ENCODE measurements at places on chromosomes 1 and 21.

DNA sequence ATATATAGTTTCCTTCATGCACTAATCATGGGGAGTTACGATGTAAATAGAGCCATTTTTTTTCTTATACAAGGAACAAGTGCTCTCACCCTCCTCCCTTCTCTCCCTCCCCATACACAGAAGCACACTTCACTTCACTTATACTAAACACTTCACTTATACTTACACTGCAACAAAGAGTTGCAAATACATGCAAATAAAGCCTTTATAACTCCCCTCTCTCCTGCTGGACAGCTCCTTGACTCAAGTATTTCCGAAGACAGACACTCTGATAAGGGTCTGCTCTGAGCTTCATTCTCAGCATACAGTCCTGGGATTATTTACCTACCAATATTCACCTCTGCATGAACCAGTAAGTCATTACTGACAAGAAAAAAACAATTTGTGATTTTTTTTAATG lies 35.6 kb upstream of the ERG start:
- no peak for DNase-seq

DNA sequence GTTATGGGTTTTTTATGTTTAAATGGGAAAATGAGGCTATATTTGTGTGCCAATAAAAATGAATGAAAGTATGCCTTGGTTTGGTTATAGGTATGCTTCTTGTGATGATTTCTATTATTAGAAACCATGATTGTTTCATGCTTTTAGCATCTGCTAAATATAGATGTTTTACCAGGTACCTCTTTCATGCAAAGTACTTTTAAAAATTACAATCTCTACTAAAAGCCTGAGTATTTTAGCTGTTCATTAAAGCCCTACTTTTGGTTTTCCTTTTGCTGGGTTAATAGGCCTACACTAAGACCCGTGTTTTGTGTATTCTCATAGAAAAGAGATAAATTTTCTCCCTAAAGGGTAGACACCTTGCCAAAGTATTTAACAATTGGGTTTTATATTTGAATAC lies 32.0 kb downstream of the MTF2 start:
- DNase-seq: no peak

- peak; percentile 61 for DNase-seq
Measured at GRCh38 chr1:247367786-247368422, 36.2 kb upstream of the ZNF496 start.

GRCh38 chr1:42130061-42130660 lies 23.0 kb upstream of the GUCA2B start:
- DNase-seq: no peak

GRCh38 chr1:66166753-66167152 lies 367.2 kb upstream of the SGIP1 start:
- no peak for DNase-seq

DNA sequence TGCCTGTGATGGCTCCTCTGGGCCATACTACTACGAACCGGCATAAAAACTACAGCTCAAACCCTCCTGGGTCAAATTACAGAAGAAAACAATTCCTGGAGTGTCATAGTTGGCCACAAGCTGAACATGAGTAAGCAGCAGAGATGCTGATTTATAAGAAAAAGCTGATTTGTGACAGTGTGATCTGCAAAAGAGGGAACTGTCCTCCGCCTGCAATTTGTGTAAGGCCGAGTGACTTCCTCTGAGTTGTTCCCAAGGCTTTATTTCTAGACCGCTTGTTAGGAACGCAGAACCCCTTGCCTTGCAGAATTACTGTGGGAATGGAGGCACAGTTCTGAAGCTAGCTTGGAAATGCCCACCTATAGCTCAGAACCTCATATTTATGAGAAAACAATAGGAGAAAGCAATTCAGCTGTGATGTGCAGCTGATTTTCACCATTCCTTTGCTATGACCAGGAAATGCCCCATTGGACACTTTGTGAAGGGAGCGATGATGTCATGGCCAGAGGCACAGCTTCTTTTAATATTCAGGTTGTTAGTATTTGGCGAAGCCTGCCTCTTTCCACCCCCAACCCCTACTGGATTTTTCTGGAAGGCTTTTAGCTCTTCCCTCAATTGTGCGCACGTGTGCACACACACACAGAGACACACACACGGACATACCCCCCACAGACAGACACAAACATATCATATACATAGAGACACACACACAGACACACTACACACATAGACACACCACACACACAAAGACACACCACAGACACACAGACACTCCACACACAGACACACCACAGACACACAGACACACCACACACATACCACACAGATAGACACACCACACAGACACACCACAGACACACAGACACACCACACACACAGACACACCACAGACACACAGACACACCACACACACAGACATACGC lies 47.6 kb downstream of the IER5 start:
- DNase-seq: peak; percentile 86

Measured in brain microvascular endothelial cell (primary cell).